ENCODE measurements at places on chromosomes 7 and 10.

DNA sequence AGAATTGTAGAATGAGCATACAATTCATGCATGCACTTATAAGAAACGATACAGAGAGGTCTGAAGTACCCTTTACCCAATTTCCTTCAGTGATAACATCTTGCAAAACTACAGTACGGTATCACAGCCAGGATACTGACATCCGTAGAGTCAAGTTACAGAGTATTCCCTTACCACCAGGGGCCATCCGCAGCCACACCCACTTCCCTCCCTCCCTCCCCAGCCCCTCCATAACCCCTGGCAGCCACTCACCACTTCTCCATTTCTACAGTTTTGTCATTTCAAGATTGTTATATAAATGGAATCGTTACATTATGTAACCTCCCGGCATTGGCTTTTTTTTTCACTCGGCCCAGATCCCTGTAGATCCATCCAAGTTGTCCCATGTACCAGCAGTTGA is 113.6 kb upstream of the RET start:
- DNase-seq, result no peak

GRCh38 chr10:72597897-72598296 is 28.0 kb downstream of the MICU1 start:
- DNase-seq, result no peak

GRCh38 chr7:29045258-29046086 is 87.3 kb upstream of the TRIL start:
- DNase-seq, result no peak

- DNase-seq, result no peak
Measured at GRCh38 chr10:121084675-121085070, 233.5 kb downstream of the WDR11 start.

DNA sequence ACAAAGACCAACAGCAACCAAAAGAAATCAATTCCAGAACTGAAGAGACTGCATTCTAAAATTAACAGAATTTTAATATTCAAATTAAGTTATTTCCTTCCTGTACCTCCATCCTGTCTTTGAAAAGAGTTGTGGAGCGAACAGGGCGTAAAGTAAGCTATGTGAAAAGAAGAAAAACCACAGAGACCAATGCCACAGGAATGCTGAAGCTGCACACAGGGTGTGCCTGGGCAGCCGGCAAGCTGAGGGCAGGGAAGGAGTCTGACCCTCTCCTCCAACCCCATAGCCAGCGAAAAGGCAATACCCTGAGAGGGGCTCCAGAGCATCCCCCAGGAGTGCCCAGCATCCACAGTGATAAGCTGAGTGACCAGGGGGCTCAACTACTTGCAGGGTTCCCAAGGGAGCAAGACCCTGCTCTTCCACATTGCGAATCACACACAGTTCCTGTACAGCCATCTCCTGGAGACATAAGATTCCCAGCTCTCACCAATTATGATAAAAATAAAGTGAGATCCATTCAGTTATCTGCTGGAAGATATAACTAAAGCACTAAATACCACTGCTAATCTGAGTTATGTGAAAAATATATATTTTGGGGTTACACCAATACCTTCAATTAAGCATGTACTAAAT is 93.8 kb downstream of the PARD3 start:
- no peak for DNase-seq

DNA sequence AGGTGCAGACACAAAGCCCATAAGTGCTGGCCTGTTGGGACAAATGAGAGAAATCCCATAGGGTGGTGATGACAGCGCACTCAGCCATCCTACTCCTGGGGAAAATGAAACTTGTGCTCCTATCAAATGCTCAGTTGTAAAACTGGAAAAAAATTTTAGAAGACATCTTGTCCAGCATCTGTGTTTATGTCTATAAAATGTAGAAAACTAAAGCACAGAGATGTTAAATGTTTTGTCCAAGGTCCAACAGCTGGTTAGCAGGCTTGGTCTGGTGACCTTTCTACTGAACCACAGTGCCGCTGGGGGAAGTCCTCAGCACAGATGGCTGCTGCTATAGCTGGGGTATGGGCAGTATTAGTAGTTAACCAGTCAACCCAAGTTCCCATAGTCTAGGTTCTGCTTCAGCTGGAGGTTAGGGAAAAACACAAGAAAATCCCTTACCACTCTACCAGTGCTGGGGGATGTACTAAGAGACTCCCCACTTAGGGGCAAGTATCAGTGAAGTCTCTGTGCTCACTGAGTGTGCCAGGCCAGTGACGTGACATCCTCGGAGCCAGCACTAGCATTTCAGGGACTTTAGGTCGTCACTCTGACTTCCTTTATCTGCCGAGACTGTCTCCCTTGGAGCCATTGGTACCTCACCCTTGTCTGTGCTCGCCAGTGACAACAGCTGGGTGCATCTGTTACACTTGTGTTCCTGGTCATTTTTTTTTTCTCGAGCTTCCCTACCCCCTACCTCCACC is 1.9 kb downstream of the TSPAN33 start:
- no peak for DNase-seq

DNA sequence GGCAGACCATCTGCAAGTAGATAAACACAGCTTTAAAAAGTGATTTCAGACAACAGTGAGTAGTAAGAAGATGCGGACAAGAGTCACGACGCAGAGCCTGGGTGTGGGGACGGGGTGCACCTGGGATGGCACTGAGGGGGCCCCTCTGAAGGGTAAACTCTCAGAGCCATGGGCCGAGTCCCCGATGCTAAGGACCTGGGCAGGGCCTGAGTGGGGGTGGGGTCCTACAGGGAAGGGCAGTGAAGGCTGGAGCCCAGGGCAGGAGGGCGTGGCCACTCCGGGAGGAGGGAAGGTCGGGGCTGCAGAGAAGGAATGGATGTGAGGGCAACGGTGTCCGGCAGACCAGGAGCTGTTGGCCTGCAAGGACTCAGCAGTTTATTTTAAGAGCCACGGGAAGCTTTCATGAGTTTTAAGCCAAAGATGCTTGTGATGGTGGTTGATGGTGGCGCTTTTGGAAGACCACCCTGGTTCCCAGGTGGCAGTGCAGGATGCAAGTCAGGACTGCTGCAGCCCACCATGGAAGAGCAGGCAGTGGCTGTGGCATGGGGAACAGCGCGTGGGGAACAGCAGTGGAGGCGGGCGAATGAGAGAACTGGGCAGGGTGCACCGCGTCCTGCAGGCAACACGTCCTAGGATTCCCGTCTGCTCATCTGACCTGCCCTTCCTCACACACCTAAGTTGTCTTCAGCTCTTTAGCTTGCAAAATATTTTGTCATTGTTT is 296.8 kb downstream of the DNAJB6 start:
- DNase-seq, result no peak

GRCh38 chr10:94430701-94431100 is 28.4 kb downstream of the TBC1D12 start:
- no peak for DNase-seq

- no peak for DNase-seq
Measured at GRCh38 chr7:134453518-134453917, 5.4 kb downstream of the AKR1B1 start.

GRCh38 chr10:52486840-52487611 is 172.9 kb downstream of the DKK1 start:
- DNase-seq, result no peak

DNA sequence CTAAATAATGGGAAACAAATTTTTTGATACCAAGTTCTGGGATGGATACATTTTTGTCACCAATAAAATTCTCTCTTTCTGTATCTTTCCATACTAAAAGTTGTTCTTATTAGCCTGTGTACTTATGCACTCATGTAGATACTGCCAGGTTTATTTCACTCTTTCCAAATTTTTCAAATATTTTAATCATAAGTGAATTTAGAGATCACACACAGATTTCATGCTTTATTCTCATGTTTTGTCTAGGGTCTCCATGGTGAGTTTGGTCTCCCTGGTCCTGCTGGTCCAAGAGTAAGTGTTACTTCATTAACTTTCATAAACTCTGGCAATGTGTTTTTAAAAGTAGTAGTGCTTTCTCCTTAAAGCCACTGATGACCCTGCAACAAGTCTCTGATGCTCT is 20.3 kb downstream of the COL1A2 start:
- no peak for DNase-seq

DNA sequence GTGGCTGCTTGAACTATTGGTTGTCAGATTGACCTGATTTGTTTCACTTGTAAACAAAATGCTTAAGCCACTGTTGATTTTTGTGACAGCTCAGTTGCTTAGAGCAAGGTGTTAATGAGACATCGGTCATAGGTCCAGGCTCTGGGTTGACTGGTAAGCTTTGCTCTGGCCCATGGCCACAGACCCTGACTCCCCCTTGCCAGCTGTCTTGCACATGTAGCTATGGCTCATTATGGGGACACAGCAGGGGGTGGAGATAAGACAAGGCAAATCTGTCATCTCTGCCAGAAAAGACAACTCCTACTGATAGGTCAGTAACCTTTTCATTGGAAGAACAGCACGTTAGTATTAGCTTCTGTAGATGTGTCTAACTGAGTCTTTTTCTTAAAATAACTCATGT is 95.3 kb downstream of the KAT6B start:
- no peak for DNase-seq

DNA sequence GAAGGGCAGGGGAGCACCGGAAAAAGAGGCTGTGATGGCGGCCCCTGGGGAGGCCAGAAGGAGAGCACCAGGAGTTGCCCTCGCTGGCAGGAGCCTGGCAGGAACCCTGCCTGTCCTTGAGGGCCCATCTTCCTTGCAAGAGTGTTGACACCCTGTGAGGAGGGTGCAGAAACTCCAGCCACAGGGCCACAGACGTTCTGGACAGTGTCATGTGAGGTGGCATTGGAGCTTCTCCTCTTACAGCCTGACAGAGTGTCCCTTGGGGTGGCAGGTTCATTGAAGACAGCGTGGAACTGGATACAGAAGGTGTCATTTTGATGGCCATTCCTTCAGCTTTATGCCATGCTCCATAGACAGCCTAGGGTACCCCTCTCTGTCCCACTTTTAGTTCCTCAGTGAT is 54.2 kb downstream of the RBM20 start:
- DNase-seq, result no peak

DNA sequence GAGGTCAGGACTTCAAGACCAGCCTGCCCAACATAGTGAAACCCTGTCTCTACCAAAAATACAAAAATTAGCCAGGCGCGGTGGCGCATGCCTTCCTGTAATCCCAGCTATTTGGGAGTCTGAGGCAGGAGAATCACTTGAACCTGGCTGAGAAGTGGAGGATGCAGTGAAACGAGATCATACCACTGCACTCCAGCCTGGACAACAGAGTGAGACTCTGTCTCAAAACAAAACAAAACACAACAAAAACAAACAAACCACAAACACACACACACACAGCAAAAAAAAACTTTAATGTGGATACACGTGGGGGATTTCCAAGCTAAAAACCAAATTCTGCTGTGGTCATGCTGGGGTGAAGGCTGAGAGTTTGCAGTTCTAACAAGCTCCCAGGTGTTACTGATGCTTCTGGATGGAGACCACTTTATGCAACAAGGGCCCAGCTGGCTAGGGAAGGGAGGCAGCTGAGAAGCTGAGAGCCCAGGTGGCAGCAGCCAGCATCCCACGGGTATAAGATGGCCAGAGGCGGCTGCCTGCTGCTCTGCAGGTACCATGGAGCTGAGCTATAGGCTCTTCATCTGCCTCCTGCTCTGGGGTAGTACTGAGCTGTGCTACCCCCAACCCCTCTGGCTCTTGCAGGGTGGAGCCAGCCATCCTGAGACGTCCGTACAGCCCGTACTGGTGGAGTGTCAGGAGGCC is at the start of gene ZP3:
Gene ZP3, plus strand, starts transcription at position 538 of the 699 bp plus-strand sequence. Its CDS starts 15 bp downstream, at position 553.
- DNase-seq, result no peak

DNA sequence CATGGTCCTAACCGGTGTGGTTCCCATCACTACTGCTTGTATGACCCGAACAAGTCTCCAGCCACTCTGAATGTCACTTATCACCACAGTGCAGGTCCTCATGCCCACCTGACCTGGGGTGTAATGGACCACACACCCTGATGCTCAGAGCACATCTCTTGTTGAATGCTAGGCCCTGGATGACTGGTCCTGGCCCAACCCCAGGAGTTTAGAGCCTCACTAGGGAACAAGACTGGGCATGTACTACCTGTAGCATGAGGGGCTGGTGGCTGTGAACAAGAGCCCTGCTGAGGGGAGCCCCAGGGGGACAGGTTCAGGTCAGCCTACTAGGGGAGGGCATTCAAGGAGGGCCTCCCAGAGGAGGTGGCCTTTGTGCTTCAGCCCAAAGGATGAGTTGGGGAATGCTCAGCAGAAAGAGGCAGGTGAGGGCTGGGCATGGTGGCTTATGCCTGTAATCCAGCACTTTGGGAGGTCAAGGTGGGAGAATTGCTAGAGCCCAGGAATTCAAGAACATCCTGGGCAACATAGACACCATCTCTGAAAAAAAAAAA is 31.2 kb downstream of the ZMIZ1 start:
- DNase-seq, result no peak

- DNase-seq, result no peak
Measured at GRCh38 chr7:121578669-121579068, 182.6 kb upstream of the FAM3C start.

DNA sequence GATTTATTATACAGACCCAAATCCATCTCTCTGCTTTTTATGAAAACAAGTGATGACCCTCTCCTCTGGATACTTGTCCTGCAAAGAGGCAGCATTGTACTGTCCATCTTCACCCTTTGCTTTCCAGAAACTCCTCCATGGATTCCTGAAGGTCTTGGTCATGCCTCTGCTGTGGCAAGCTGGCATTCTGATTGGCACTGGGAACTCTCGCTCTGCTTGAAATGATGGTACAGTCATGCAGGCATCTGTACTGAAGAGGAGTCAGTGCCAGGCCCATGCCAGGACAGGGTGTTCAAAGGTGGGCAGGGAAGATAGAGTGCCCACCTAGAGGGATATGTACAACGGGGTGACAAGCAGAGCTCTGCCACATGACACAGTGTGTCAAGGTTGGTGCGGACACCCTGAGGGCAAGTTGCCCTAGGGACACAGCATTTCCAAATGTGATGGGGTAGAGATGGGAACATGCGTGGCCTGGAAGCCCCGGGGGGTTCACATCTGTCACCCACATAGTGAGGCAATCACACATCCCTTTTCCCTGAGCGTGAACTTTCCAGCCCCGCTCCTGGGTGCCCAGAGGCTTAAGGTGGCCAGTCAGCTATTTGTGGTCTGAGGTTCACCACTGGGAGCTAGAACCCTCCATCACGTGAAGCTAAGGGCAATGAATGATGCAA is 235.7 kb upstream of the TCERG1L start:
- no peak for DNase-seq

- no peak for DNase-seq
Measured at GRCh38 chr7:141460781-141461715, 90.2 kb upstream of the AGK start.

Measured in effector memory CD4-positive, alpha-beta T cell (primary cell).